Mesothelial cell of epicardium (in vitro differentiated cells): ENCODE measurements at places on chromosomes 12 and 14.

GRCh38 chr12:6424866-6425265 lies 19.9 kb upstream of the CD27 start:
- DNase-seq, result no peak

DNA sequence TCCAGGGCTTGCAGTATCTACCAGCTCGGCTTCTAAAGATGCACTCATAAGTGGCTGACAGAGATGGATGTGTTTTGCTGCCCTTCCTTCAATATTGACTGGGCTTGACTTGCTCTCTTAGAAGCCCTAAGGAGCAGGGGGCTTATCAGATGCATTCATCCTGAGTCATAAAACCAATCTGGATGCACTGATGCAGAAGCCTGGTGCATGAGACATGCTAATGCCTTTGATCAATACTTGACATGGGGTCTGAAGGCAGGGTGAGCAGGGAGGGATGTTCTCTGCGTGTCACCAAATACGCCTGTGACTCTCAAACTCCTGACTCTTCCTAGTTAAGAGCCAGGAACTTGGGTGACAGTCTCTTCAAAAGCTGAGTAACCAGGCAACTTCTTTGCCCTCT lies 77.8 kb upstream of the HSPB8 start:
- no peak for DNase-seq

DNA sequence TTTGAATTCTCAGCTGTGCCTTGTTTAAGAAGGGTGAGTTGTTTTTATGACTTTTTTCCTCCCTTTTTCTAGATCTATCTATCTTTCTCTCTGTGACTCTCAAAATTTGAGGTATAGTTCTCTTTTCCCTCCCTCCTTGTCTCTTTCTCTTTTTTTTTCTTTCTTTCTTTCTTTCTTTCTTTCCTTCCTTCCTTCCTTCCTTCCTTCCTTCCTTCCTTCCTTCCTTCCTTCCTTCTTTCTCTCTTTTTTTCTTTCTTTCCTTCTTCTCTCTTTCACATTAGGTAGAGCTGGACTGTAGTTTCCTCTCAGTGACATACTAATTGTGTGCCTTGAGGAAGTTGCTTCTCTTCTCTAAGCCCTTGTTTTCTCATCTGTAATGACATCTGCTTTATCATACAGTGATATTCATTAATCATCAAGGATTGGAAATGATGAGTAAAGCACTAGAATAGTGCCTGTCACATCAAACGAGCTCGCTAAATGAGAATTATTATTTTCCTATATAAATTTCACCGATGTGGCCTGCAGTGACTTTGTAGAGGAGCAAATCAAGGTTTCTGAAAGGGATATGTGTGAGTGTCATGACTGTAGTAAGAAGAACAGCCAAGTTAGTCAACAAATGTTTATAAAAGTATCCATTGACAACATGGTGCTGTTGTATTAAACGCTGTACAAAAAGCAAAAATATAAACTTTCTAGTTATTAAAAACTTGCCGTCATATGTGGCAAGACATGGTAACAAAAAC lies 78.9 kb upstream of the SLC38A2 start:
- DNase-seq, result no peak

GRCh38 chr12:83945871-83946270 lies 966.7 kb downstream of the SLC6A15 start:
- DNase-seq, result no peak

- DNase-seq, result no peak
Observed at GRCh38 chr12:124242529-124243065, 52.3 kb upstream of the RFLNA start.
